Right lung (tissue), 10 donors: ENCODE measurements at places on chromosomes 6 and 20. TPM values are rescaled to one million over a fixed set of nuclear protein-coding genes. Genes with fewer than 3 reads are reported as not detected.

Gene CST7
- 1.3 TPM for polyA plus RNA-seq

Gene TNXB
- polyA plus RNA-seq, result 11.6 TPM

Gene ARMH2
- not detected for polyA plus RNA-seq

Gene OR2B6
- polyA plus RNA-seq, result 0.37 TPM

Gene POPDC3
- 0.88 TPM for polyA plus RNA-seq

Gene SLC26A8
- polyA plus RNA-seq, result 0.48 TPM

Gene LPIN3
- 10.1 TPM for polyA plus RNA-seq

Gene LY6G6F
- polyA plus RNA-seq, result 0.88 TPM

Gene VGLL2
- not detected for polyA plus RNA-seq

Gene OR5V1
- polyA plus RNA-seq, result not detected

Gene VSTM2L
- polyA plus RNA-seq, result 30.3 TPM

Gene SMOC2
- polyA plus RNA-seq, result 10.6 TPM

Gene HLA-DRB1
- 33.9 TPM for polyA plus RNA-seq

Gene SPINT3
- polyA plus RNA-seq, result not detected

Gene PRDM13
- polyA plus RNA-seq, result not detected

Gene SRMS
- polyA plus RNA-seq, result 0.15 TPM

Gene OCSTAMP
- not detected for polyA plus RNA-seq

Gene ZBTB22
- polyA plus RNA-seq, result 28.0 TPM

Gene MDFI
- polyA plus RNA-seq, result 122 TPM

Gene NCOA5
- 54.3 TPM for polyA plus RNA-seq

Gene UBE2C
- polyA plus RNA-seq, result 74.7 TPM

Gene CTAGE9
- not detected for polyA plus RNA-seq

Gene CCN6
- 0.40 TPM for polyA plus RNA-seq

Gene CDC25B
- 63.6 TPM for polyA plus RNA-seq

Gene UCKL1
- 46.0 TPM for polyA plus RNA-seq

Gene FAXC
- polyA plus RNA-seq, result 5.4 TPM

Gene LCA5
- polyA plus RNA-seq, result 19.0 TPM

Gene GPR6
- polyA plus RNA-seq, result not detected

Gene PDE7B
- 4.7 TPM for polyA plus RNA-seq

Gene ARMC2
- polyA plus RNA-seq, result 29.5 TPM

Gene C20orf202
- 1.3 TPM for polyA plus RNA-seq

Gene HEY2
- 2.2 TPM for polyA plus RNA-seq

Gene AGPAT4
- 19.5 TPM for polyA plus RNA-seq

Gene MOXD1
- 73.2 TPM for polyA plus RNA-seq
